ENCODE measurements at places on chromosomes 7 and 10. TPM values are rescaled to one million over a fixed set of nuclear protein-coding genes. Genes with fewer than 3 reads are reported as not detected.
A peak's percentile ranks its signal among the peaks of the same experiment; 100 is the strongest.

DNA sequence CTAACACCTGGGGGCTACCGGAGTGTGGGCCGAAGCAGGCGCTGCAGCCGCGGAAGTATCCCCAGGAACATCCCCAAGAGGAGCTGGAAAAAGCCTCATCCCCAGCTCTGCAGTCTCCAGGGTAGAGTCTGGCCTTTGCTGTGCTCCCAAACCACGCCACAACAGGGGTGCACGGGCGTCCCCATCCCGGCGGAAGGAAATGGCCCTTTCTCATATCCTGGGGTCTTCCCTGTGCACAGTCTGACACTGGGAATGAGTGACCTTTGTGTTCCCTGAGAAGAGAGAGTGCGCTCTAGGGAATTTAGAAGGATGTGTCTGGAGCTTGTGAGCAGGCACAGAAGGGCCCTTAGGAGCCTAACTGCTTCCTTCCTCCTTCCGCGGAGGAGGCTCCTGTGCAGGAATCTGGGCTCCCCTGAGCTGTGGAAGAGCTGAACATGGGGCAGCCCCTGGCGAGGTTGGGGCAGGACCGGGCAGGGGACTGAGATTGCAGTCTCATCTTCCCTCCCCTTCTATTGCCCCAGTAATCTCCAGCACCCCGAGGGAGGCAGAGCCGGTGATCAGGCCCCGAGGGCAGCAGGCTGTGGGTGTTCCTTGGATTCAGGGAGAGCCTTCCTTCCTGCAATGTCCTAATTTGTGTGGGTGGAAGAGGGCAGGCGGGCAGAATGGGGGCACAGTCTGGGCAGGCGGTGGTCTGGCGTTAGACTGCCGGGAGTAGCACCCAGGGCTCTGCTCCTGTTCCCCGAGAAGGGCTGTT is 1.3 kb downstream of the REPIN1 start:
- DNase-seq = no peak

GRCh38 chr7:84144480-84144879 is 50.1 kb downstream of the SEMA3A start:
- DNase-seq = no peak

DNA sequence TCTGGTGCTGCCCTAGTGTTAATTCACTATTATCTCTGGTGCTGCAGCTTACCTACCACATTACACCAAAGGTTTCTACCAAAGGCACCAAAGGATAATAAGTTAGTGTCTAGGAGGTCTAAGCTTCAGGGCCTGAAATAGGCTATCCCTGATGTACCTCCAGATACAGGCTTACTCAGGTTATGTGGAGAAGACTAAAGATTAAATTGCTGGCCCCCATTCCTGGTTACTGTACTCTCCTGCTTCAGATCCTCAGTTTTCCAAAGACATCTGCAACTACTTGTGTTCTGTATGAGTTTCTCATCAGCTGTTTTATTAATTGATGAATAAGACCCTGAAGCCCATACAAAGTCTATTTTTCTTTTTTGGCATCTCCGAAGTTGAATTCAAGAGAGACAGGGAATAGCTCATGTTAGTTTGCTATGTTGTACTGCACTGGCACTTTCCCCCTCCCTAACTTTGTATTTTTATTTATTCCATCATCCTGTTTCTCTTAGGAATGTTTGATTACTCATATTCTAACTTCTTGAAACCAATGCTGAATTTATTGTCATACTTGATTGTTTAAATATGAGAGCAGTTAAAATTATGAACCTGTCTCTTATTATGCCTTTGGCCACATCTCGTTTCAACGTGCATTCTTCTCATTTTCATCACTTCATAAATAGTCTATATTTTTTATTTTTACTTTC is 85.9 kb downstream of the PON1 start:
- no peak for DNase-seq

GRCh38 chr7:80883154-80884025 is 35.5 kb downstream of the SEMA3C start:
- peak; percentile 64 for DNase-seq

- no peak for DNase-seq
Measured at GRCh38 chr7:9181356-9181755, 747.9 kb downstream of the NXPH1 start.

GRCh38 chr10:131022981-131023380 is 288.5 kb downstream of the TCERG1L start:
- no peak for DNase-seq

DNA sequence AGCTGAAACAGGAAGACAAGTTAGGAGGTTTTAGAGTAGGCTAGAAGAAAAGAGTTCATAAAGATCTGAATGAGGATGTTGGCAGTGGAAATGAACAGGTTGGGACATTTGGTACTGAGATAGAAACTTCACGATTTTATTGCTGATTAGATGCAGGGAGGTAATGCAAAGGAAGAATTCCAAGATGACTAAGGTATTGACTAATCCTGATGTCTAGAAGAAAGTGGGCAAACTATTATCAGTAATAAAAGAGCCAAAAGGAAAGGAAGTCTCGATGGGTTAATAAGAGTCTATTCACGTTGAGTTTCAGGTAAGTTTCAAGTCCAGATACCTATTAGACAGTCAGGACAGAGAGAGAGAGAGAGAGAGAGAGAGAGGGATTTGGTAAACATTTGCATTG is 631.3 kb upstream of the LRRTM3 start:
- DNase-seq = no peak

GRCh38 chr10:108180878-108181277 is 1016.4 kb upstream of the SORCS1 start:
- peak; percentile 24 for DNase-seq

DNA sequence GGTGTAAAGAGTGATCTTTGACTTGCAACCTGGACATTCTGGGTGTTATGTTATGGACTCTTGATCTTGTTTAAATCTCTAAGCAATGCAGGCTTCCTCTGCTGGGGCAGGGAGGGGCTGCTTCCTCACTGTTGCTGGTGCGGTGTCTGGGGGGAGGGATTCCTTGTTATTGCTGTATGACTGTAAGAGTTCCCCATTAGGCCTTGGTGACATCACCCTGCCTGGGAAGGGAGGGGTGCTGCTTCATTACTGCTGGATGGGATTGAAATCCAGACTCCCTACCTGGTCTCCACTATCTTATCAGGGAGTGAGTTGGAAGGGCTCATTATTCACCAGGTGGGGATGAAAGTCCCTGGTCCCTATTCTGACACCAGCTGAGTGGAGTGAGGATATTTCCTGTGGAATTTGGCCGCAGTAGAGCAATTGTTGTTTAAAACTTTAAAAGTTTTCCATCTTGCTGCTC is 8.8 kb downstream of the OGDH start:
- DNase-seq = peak; percentile 84

DNA sequence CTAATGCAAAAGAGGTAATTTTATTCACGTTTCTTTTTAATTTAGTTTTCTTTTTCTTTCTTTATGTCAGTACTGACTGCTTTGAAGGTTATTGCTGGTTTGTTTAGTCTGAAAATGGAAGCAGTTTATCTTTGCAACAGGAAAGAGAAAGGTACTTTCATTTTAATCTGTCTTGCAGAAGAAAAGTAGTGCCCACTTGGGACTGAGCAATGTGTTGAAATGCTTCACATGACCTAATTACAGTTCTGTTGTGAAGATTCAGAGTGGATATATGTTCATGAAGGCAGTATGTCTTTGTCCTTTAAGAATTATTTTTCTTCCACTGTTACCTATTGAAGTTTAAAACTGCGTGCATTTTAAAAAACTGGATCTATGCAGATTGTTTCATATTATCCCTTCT is 80.1 kb downstream of the ANKIB1 start:
- DNase-seq = no peak

GRCh38 chr7:30070052-30070451 is 41.8 kb downstream of the PLEKHA8 start:
- DNase-seq = no peak

GRCh38 chr10:82982110-82982608 is 1107.2 kb downstream of the NRG3 start:
- DNase-seq = peak; percentile 12

GRCh38 chr10:84783386-84783785 is 455.0 kb downstream of the CCSER2 start:
- peak; percentile 71 for DNase-seq

- no peak for DNase-seq
Measured at GRCh38 chr10:104232613-104233102, 494 bp upstream of the CFAP43 start.

DNA sequence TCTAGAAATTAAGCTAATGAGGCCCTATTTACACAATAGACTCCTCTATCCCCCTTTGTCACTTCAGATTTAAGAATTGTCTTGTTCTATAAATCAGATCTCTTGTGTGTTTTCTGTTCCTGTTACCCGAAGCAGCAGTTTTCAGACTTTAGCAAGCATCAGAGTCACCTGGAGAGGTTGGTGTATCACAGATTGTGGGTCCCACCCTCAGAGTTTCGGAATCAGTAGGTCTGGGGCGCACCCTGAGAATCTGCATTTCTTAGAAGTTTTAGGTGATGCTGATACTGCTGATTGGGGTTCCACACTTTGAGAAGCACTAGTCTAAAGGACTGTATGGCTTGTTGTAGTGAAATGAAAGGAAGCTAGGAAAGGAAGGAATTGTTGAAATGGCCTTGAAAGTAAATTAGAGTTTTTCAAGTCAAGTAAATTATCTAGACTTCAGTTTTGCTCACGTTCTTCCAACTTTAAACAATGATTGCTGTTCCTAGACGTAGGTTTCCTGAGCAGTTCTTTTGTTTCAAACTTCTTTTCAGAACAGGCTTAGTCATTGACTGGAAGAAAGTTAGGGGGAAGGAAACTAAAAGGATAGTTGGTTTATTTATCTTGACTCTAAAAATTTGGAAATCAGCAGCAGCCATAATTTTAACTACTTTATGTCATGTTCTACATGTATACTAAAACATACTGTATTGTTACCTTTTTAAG is 15.7 kb downstream of the BPGM start:
- no peak for DNase-seq

DNA sequence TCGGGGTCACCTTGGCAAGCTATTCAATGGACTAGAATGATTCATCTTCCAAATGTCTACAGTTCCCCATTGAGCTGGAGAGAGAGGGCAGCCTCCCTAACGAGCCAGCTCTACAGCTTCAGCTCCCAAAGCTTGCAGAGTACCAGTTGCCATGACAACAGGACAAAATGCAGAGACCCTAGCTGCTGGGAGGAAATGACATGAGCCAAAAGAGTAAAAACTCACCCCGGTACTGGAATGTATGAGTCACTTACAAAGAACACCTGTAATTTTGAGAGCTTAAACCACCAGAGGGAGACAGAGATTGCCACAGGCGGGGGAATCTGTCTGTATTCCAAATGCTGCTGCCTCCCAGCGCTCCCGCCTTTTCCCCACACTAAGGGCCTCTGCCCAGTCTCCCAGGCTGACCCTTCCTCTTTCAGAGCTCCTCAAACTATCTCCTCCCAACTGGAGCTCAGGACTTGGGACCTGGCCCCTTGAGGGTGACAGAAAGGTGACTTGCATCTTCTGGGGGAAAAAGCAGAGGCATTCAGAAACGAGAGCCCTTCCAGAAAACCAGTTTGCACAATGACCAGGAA is 95.5 kb downstream of the CUL2 start:
- peak; percentile 87 for DNase-seq

GRCh38 chr10:78456649-78457400 is 423.2 kb downstream of the RPS24 start:
- no peak for DNase-seq

GRCh38 chr7:155590215-155591018 is 44.1 kb upstream of the CNPY1 start:
- DNase-seq = peak; percentile 54

GRCh38 chr10:95242581-95243317 is 48.1 kb downstream of the PDLIM1 start:
- peak; percentile 65 for DNase-seq

GRCh38 chr7:8516976-8517375 is 83.6 kb downstream of the NXPH1 start:
- no peak for DNase-seq

DNA sequence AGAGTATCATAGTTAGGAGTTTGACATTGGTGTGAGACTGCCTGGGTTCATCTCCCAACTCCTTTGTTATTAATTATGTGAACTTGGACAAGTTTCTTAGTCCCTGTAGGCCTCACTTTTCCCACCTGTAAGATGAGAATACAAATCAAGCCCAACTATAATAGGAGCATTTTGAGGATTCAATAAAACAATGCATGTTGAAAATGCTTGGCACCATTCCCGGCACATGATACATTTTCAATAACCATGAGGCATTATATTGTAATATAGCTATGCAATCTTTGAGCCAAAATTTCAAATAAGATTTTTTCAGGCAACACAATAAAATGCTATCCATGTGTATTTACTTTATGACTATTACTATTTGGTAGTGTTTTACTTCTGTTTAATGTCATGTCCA is 229.0 kb upstream of the SP4 start:
- DNase-seq = no peak

GRCh38 chr10:68271196-68271882 is 39.4 kb upstream of the ATOH7 start:
- DNase-seq = peak; percentile 39

- no peak for DNase-seq
Measured at GRCh38 chr10:113427236-113427735, 125.6 kb upstream of the HABP2 start.

- no peak for DNase-seq
Measured at GRCh38 chr7:122520971-122521555, 177.9 kb downstream of the RNF133 start.

HGF gene
- 13.9 TPM for polyA plus RNA-seq

FAM237B gene
- not detected for polyA plus RNA-seq

HKDC1 gene
- polyA plus RNA-seq = 19.5 TPM

C10orf67 gene
- polyA plus RNA-seq = not detected

MOGAT3 gene
- 10.5 TPM for polyA plus RNA-seq

ADAM22 gene
- polyA plus RNA-seq = 1.6 TPM

DNAH11 gene
- polyA plus RNA-seq = 1.3 TPM

Measured in hepatocyte (in vitro differentiated cells).